ENCODE measurements at places on chromosomes 6 and 20.

DNA sequence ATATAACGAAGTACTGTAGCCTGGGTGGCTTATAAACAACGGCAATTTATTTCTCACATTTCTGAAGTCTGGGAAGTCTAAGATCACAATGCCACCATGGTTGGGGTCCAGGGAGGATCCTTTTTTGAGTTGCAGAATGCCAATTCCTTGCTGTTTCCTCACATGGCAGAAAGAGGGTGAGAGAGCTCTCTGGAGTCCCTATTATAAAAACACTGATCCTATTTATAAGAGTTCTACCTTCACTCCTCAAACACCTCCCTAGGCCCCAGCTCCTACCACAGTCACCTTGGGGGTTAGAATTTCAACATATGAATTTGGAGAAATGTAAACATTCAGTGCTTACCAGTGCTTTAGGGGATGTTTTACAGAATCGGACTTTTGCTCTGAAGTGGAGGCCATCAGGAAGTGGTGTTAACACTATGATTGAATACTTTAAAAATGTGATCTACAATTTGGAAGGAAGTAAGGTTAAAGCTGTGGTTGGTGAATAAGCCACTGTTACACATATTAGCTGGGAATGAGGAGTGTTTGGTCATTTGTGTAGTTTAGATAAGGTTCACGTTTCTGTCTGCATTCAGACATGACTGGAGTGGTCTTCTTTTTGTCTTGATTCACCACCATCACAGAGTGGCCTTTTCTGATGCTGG lies 79.9 kb upstream of the SPTLC3 start:
- DNase-seq = no peak

DNA sequence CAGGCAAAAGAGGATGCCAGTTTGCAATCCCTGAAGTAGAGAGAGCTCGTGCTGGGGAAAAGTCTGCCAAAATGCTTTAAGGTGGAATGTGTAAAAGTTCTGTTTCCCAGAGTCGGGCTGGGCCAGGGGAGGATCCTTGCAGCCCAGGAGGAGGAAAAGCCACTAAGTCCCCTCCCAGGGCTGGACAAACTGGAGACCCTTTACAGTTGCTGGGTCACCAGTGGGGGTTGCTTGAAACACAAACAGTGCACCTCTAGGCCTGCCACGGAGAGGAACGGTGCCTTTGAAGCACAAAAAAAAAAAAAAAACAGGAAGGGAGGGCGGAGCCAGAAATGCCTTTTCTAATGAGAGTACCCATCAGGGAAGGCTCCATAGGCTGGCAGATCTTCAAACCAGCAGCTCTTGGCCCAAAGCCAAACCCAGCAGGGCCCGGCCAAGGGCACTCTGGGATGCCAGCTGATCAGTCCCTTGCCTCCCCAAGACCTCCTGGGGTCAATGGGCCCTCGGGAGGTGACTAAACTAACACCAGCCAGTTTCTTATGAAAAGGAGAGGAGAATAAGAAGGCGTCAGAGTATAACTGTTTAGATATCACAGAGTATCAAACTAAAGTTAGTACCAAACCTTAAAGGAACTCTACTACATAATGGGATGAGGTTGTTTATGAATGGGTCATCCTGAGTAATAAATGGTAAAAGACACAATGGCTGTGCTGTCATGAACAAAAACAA lies 23.7 kb downstream of the HLA-A start:
- DNase-seq = peak; percentile 23

DNA sequence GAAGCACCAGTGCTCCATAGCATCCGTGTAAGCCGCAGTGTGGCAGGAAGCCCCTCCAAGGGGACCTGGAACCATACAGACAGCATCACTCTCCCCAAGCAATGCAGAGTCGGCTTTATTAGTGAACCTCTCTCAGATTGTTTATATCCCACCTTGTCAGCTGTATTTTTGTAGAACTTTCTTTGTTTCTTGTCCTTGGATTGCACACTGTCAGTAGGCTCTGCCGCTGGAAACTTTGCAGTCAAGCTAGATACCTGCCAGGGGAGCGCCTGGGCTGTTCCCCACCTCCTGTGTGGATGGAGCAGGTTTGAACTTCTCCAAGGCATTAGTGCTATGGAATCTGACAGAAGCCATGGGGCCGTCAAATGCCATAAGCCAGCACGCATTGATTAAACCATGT lies 18.6 kb upstream of the CLDN20 start:
- DNase-seq = no peak

- DNase-seq = no peak
Observed at GRCh38 chr6:1311400-1312202, at the start of gene FOXQ1. TSS of gene FOXQ1 (plus strand) at chr6:1312098. CDS start at chr6:1312705, 607 bp downstream.

DNA sequence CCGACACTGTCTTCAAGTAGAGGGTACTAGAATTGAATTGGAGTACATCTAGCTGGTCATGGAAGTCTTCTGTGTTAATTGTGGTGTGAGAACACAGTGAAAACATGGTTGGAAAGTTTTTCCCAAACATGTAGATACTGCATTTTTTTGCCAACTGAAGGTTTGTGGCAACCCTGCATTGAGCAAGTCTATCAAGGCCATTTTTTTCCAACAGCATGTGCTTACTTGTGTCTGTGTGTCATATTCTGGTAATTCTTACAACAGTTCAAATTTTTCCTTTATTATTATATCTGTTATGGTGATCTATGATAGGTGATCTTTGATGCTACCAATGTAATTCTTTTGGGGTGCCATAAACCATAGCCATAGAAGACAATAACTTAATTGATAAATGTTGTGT lies 147.0 kb downstream of the MYB start:
- DNase-seq = no peak
